ENCODE measurements at places on chromosomes 1 and 21.
A peak's percentile ranks its signal among the peaks of the same experiment; 100 is the strongest.

DNA sequence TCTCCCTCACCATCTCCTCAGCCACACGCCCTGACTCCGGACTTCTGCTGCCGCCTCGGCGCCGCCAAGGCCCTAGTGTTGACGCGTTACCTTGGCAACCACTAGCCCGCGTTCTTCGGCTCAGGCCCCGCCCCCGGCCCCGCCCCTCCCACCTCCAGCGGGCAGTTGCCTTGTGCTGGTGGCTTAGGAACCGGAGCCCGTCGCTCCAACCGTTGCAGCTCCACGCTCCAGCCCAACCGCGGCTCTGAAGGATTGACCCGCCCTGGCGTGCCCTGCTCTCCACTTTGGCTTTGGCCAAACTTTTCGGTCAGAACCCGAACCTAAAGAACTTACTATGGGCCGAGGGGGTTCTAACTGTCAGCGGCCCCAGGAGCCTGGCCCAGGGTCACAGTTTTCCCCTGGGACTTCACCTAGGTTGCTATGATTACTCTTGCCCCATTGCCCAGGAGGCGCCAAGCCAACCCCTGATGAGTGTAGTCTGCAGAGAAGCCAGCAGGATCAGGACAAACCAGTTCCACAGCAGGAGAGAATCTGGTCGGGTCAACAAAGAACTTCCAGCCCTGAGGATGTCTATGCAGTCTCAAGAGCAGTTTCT, at the start of gene CFAP45:
CFAP45 (minus strand) TSS at position 80 of the 595 bp plus-strand sequence; CDS start at position 13, 67 bp downstream.
- peak; percentile 89 for DNase-seq

- no peak for DNase-seq
Measured at GRCh38 chr1:206693029-206693428, 8.3 kb downstream of the MAPKAPK2 start.

DNA sequence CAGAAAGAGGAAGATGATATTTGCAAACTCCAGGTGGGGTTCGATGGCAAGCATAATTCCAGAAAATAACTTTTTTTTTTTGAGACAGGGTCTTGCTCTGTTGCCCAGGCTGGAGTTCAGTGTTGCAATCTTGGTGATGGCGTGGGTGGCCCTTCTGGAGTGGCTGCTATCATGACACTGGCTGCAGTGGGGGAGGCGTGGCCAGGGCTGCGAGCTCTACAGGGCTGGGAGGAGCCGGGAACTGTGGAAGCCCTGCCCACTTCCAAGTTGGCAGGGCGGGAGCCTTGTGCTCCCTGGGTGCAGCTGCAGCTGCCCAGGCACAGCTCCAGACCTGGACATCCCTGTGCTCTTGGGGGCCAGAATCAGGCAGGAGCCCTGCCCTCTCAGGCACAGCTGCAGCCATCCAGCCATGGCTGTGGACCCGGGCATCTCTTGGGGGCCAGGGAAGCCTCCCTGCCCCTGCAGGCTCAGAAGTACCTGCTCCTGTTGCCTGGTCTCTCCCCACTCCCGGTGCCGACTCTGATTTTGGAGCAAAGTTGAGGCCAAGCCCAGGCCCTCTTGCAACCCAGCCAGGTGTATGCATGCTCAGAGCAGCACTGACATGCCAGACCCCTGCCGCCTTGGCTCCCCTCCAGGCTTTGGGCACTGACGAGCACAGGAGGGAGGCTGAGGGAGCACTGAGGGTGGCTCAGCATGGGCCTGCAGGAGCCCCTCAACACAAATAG, 7.2 kb upstream of the BCL10 start:
- no peak for DNase-seq

DNA sequence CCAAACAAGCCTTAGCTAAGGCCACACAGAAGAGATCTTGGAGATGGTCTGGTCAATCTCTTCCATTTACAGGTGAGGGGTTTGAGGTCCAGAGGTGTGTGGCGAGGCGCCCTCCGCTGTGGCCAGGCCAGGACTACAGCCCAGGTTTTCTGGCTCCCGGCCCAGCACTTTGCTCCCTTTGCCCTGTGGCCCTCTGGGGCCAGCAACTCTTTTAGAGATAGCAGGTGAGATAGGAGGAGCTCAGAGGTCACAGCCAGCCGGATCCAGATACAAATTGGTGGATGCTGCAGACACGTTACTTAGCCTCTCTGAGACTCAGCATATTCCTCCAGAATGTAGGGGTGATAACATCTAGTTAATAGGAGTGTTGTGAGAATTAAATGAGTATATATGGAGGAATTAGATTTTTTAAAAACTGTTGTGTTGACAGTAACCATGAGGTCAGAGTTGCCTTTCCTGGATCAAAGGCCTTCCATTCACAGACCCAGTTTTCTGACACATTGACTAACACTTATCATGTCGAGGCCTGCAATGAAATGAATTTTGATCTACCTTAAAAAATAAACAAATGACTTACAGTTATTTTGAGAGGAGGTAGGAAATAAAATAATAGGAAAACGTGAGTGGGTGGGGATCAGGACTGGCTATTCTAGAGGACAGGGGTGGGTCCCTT, 16.6 kb downstream of the TEX35 start:
- no peak for DNase-seq

GRCh38 chr1:39779821-39780220, 8.7 kb upstream of the OXCT2 start:
- no peak for DNase-seq

- no peak for DNase-seq
Measured at GRCh38 chr1:53583868-53584776, 124.9 kb downstream of the DMRTB1 start.

- peak; percentile 0 for DNase-seq
Measured at GRCh38 chr1:28286111-28286510, 26.8 kb downstream of the SESN2 start.

GRCh38 chr1:235019471-235019870, 109.2 kb downstream of the TOMM20 start:
- DNase-seq = no peak

GRCh38 chr1:27292106-27292505, 29.9 kb upstream of the TMEM222 start:
- no peak for DNase-seq

- no peak for DNase-seq
Measured at GRCh38 chr1:87535551-87535950, 206.9 kb downstream of the LMO4 start.

GRCh38 chr1:31151402-31151801, 85.9 kb upstream of the PUM1 start:
- no peak for DNase-seq

- DNase-seq = no peak
Measured at GRCh38 chr21:26351661-26352060, 181.1 kb upstream of the APP start.

GRCh38 chr1:38132681-38133080, 86.1 kb upstream of the POU3F1 start:
- no peak for DNase-seq

DNA sequence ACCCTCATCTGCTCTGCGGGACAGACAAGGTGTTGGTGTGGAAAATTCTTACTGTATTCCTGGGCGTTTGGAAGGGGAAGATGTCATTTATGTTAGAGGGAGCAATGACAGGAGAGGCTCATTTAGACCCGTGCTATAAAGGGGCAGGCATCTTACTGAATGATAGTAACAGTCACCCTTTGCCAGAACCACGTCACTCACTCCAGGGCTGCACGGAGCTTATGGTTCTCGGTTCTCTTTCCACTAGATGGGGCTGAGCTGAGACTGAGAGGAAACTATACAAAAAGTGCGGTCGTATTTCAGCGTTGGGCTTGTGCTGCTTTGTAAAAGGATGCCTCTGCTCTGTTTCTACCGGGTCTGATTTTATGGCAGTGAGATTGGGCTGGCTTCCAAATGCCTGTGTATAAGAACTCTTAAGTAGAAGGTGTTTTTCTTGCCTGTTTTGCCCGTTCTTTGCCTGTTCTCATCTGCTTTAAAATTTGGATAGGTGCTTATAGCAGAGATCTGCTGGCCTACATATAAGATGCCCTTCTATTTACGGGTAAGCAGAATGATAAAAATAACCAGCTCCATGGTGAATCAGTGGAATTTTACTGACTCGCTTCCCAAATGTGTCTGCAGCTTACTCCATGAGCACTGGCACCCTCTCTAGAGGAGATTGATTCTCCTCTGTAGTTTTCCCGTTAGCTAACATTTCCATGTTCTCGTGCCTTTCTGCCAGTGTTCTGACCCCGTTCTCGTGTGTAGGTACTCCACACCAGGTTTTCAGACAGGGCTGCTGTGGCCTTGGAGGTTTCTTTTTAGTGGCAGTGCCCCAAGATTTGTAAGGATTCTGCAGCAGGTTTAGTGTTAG, 55.9 kb downstream of the MRPS6 start:
- DNase-seq = peak; percentile 90

GRCh38 chr1:95257758-95258157, 23.7 kb downstream of the RWDD3 start:
- no peak for DNase-seq

GRCh38 chr1:225476538-225476988, 48.7 kb upstream of the LBR start:
- no peak for DNase-seq

DNA sequence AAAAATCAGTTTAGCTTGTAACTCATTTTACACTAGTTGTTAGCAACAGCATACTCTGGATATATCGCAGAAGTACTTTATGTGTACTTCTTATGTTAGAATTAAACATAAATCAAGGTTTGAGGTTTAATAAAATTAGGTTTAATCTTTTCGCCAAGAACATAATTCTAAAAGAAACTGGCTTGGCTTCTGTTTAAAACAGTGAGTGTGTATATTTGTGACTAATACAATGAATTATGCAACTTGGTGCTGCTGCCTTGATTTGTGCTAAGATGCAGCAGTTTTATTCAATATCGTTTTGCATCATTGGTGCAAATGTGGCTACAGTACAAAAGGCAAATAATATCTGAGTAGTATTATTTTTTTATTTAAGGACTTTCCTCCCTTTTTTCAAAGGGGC, 44.8 kb downstream of the USP25 start:
- DNase-seq = no peak

DNA sequence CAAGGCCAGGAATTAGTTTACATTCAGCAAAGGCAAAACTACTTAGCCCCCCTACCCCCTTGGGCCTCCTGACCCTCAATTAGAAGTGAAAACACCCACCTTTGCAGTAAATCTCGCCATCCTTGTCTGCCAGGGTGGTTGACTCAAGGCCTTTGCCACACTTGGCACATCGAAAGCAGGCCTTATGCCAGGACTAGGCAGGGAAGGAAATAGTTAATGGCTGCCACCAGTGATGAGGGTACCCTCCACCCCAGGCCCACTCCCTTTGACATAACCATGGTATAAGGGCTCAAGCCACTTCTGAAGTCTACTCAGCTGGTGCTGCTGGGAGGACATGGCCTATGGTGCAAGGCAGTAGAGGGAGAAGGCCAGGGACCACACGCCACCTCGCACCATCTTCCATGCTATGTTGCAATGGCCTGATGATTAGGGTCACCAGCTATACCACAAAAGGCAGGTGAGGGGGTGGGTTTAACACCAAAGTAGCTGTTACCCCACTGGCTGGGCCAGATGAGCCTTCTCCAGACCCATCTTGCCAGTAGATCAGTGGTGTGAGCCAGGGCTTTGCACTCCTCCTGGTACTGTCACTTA, 16.3 kb upstream of the PHLDA3 start:
- DNase-seq = no peak

- DNase-seq = no peak
Measured at GRCh38 chr1:6975331-6976043, 190.2 kb downstream of the CAMTA1 start.

- no peak for DNase-seq
Measured at GRCh38 chr1:2358072-2358471, 33.3 kb downstream of the MORN1 start.

GRCh38 chr1:152461544-152461943, 47.5 kb upstream of the CRNN start:
- peak; percentile 75 for DNase-seq

- DNase-seq = no peak
Measured at GRCh38 chr1:177627148-177627910, 342.5 kb downstream of the SEC16B start.

GRCh38 chr1:236451796-236452373, 57.8 kb downstream of the EDARADD start:
- no peak for DNase-seq

GRCh38 chr1:80896781-80897356, 903.9 kb upstream of the ADGRL2 start:
- no peak for DNase-seq

- DNase-seq = no peak
Measured at GRCh38 chr1:88216441-88216840, 467.6 kb upstream of the PKN2 start.

DNA sequence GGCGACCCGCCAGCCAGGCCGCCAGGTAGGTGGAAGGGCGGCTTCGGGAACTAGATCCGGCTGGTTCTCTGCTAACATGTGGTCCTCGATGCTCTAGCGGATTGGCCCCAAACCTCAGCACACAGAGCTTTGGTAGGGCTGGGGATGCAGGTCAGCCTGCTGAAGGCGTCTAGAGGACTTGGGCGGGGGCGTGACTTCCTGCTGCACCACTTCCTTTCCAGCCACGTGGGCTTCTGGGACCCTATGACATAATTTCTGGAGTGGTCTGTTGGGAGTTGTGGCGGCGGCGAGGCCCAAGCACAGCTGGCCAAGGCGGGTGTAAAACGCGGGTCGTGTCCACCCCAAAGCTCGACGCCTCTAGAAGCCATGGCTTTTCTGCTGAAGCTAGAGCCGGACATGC, 124.5 kb downstream of the ATF6 start:
- no peak for DNase-seq

DNA sequence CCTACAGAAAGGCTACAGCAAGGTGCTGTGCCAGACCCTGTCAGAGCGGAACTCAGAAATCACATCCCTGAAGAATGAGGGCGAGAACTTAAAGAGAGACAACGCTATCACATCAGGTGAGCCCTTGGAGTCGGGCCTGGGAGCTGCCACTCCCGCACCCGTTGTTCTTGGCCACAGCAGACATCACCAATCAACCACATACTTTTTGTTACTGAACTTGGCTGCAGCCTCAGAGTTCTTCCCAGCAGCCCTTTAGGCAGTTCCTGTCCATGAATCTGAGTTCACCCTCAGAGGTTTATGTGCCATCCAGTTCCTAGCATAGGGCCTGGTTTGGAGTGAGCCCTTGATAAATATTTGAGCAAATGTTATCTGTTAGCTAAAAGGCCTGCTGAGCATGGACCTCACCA, 61.6 kb downstream of the FHAD1 start:
- DNase-seq = no peak

All from brain (organoid and tissue), 16 donors.